ENCODE measurements at places on chromosomes 1 and 21. TPM values are rescaled to one million over a fixed set of nuclear protein-coding genes. Genes with fewer than 3 reads are reported as not detected.

The ITGB2 gene
- 0.86 TPM for total RNA-seq

The PROX1 gene
- 0.19 TPM for total RNA-seq

The JAM2 gene
- 0.06 TPM for total RNA-seq

The ACADM gene
- 36.6 TPM for total RNA-seq

The CD1B gene
- total RNA-seq = not detected

The NTMT2 gene
- not detected for total RNA-seq

The OVAAL gene
- 0.46 TPM for total RNA-seq

The CEPT1 gene
- 11.7 TPM for total RNA-seq

The GREM2 gene
- total RNA-seq = 0.07 TPM

The HMGCL gene
- total RNA-seq = 12.6 TPM

The GADD45A gene
- total RNA-seq = 86.6 TPM

The CLCNKB gene
- 0.06 TPM for total RNA-seq

The LIN9 gene
- total RNA-seq = 8.0 TPM

The SHE gene
- 0.16 TPM for total RNA-seq

The OLIG2 gene
- total RNA-seq = not detected

The PLPPR4 gene
- not detected for total RNA-seq

The THEM5 gene
- total RNA-seq = not detected

The LINGO4 gene
- total RNA-seq = not detected

The ITLN2 gene
- 0.66 TPM for total RNA-seq

The PROK1 gene
- not detected for total RNA-seq

Data from A549 treated with dexamethasone at 1 μM for 4 hours (cell line).